ENCODE measurements at places on chromosomes 1 and 21.

DNA sequence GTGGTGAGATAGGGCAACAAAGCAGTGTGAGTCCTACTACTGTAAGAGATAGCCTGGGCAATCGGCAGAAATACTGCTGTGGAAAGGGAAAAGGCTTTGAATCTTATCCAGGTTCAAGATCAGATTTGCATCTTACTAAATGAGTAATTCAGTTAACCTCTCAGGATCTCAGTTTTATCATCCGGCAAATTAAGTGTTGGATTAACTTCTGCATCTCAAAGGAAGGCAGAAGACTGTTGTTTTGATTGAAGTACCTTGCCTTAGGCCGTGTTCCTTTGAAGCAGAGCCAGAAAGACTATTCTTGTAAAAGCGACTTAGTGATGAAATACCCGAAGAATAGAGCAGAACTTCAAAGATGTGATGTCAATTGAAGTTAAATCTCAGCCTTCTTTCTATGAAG lies 612.9 kb upstream of the USP24 start:
- no peak for DNase-seq

GRCh38 chr1:229856009-229856650 lies 210.9 kb upstream of the GALNT2 start:
- DNase-seq: no peak

GRCh38 chr1:9439074-9439761 lies 100.0 kb upstream of the SLC25A33 start:
- peak; percentile 67 for DNase-seq

GRCh38 chr1:185768371-185768770 lies 34.2 kb downstream of the HMCN1 start:
- no peak for DNase-seq

- peak; percentile 75 for DNase-seq
These were observed 3.9 kb upstream of the NUAK2 start for GRCh38 chr1:205325334-205325884.

DNA sequence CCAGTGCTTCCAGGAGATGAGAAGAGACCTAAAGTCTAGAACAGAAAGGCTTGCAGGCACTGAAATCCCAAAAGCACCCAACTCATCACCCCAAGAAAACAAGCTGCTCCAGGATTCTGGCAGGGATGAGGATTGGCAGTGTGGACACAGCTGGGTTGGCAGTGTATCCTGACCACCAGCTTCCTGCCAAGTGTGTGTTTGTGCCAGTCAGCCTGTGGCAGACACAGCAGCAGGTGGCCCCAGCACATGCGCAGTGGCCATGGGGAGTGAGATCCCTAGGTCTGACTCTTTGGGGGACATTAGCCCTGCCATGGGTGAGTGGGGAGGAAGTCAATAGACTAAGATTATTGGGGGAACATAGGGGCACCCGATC lies 8.7 kb upstream of the SNAPIN start:
- no peak for DNase-seq

GRCh38 chr1:39205102-39205780 lies 746 bp downstream of the MACF1 start:
- DNase-seq: peak; percentile 85

DNA sequence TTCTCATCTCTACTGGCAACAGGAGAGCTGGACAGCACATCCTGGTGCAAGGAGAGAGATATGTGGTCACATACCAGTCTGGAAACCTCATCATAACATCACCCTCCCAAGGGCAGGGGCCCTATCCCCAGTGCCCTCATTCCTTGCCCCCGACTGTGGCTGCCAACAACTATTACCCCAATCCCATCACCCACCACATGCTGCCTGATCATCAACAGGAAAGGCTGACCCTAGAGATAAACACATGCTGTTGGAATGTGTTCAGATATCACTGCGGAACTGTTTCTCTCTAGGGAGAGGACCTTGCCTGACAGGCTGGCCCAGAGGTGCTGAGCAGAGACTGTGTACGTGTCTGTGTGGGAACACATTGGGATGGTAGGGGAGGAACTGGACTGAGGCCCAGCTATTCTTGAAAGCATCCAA lies 4.5 kb upstream of the INKA2 start:
- no peak for DNase-seq

- no peak for DNase-seq
These were observed 374.4 kb upstream of the PRMT6 start for GRCh38 chr1:106681939-106682522.

- no peak for DNase-seq
These were observed 688.5 kb downstream of the MATN1 start for GRCh38 chr1:30034627-30035521.

DNA sequence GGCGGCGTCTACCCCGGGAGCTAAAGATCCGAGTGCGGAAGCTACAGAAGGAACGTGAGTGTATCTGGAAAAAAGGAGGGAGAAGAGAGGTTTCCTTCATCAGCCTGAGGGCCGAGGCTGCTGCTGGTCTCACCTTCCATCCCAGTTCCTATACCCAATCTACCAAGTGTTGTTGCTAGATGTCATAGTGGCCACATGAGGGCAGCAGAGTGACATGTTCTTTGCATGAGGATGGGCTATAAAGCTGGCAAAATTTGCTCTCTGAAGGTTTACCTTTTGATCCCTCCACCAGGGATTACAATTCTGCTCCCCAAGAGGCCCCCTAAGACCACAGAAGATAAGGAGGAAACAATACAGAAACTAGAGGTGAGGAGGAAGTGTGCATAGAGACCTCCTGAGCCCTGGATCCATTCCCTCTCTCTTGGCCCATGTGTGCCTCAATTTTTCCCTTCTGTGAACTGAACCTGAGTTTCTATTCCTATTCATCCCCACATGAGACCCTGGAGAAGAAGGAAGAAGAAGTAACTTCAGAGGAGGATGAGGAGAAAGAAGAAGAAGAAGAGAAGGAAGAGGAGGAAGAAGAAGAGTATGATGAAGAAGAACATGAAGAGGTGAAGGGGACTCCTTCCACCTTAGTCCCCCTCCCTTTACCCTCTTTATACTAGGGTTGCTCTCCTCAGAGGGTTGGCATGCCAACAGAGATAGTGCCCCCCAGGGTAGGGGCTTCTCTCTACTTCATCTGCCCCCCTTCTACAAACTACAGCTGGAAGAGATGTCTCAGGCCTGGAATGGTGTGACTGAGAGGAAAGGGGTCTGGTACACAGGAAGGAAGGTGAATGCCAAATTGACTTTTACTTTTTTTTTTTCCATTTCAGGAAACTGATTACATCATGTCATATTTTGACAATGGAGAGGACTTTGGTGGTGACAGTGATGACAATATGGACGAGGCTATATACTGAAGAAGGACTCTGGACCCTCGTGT lies 13.3 kb downstream of the POLR3GL start:
- DNase-seq: peak; percentile 73

GRCh38 chr1:117608115-117608615 lies 2.3 kb downstream of the TENT5C start:
- DNase-seq: no peak

- DNase-seq: peak; percentile 8
These were observed 184.3 kb downstream of the CYYR1 start for GRCh38 chr21:26388731-26389231.

DNA sequence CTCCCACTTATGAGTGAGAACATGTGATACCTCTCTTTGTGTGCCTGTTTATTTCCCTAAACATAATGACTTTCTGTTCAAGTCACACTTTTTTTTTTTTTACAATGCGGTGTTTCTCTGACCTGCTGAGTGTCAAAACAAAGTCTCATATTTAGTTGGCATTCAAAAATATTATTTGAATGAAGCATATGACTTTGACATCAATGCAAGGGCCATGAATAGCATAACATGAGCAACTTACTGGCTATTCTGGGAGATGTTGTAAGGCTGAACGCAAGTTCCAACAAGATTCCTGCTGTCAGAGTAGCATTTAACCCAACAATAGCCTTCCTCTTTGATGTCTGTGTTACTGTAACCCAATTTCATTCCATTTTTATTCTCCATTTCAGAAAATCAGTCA lies 2.0 kb upstream of the KRTAP19-1 start:
- DNase-seq: no peak

- DNase-seq: no peak
These were observed 267.2 kb upstream of the PLXNA2 start for GRCh38 chr1:208511242-208511860.

GRCh38 chr21:36656138-36656537 lies 42.8 kb upstream of the SIM2 start:
- DNase-seq: peak; percentile 12

- DNase-seq: no peak
These were observed 71.6 kb downstream of the PLXNA2 start for GRCh38 chr1:208172423-208173145.

- no peak for DNase-seq
These were observed 44.4 kb downstream of the STPG1 start for GRCh38 chr1:24369199-24369598.

DNA sequence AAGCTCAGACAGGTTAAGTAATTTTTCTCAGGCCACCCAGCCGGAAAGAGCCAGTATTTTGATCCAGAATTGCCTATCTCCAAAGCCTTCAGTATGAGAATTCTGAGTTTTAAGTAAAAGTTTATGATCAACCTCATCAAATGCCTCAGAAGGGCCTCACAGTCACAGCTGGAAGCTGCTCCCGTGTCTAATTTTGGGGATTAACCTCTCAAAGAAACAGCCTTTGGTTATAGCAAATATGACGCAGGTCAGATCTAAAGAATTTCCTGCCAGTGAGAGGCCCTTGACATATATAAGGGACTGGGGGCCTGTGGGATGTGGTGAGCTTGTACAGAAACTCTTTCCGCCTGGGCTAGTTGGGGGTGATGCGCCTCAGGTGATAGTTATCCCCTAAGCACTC lies 2.3 kb downstream of the EXTL1 start:
- no peak for DNase-seq

DNA sequence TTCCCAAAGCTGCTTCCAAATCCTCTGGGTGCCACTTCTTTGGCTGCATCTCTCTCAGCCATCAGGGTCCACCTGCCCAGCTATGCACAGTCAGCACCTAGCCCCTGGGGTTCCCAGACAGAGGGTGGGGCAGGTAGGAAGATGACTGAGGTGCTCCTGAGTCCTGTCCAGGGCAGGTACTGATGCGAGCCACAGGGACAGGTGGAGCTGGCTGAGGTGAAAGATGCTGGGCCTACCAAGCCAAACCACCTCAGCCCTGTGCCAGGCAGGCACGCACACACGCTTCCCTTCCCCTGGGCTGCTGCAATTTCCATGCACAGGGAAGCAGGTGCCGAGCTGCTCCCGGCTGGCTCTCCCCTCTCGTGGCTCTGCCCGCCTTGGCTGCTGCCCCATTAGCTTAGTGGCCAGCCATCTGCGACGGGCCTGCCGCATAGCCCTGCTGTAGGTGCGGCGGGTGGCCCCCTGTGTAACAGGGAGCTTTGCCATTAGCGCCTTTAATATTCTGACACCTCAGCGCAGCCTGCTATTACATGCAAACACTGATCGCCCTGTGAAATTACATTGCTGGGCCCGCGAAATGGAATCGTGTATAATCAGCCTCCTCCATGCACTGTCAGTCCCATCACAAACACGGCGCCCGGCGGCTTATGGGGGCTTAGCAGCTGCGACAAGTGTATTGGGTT lies 38.9 kb downstream of the DMAP1 start:
- no peak for DNase-seq

DNA sequence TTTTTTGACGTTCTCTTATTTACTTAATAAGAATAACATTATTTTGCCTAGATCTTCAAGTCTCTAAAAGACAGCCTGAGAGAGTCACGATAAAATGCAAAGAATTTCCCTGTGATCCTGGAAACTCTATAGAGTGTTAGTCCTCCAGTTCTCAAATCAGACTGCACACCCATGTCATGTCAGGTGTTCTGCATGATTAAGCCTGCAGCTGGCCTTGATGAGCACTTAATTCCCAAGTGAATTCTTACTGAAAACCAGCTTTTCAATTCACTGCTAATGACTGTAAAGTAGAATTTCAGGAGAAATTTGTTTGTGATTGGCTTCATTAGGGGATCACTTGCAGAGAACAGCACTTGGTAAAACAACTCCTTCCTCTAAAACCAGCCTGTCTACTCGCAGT lies 41.9 kb downstream of the CHML start:
- peak; percentile 1 for DNase-seq

- peak; percentile 47 for DNase-seq
These were observed 46.8 kb downstream of the ELAVL4 start for GRCh38 chr1:50155541-50155940.

GRCh38 chr1:27575840-27576331 lies 28.1 kb downstream of the AHDC1 start:
- DNase-seq: no peak

GRCh38 chr1:98384461-98385141 lies 276.9 kb upstream of the SNX7 start:
- no peak for DNase-seq

DNA sequence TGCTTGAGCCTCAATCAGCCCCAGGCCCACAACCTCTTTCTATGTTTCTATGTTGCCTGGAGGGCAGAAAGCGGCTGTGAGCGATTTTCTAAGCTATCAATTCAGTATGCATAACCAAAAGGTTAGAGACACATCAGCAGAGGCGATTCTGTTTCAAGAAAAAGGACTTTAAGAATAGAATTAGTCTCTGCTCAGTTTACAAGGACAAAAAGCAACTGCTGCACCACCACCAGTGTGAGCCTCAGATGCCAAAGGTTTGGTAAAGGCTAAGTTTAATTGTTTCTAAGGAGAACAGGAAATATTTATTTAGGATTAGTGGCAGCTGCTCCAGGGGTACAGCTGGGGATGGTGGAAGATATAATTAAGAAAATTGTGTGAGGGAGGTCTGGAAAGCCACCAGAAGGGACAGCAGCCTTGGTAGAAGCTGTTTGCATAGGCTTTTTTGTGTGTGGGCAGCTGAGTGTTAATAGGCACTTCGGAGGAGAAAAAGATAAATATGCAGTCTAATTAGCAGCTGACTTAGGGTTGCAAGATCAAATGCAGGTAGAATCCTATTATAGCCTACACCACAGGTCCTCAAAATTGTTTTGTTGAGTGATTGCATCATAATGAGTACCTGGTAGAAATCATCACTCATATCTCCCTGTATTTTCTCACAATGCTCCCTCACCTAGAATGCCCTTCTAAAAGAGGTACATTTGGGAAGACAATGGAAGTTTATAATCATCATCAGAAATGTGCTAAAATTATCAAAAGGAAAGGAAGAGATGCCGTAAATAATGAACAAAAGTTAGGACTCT lies 35.8 kb downstream of the ZC3H11B start:
- no peak for DNase-seq

- no peak for DNase-seq
These were observed 178.9 kb upstream of the DPT start for GRCh38 chr1:168907786-168908348.

- DNase-seq: peak; percentile 9
These were observed 39.5 kb upstream of the ST6GALNAC3 start for GRCh38 chr1:76035053-76035452.
